ENCODE measurements at places on chromosomes 13 and 19.

DNA sequence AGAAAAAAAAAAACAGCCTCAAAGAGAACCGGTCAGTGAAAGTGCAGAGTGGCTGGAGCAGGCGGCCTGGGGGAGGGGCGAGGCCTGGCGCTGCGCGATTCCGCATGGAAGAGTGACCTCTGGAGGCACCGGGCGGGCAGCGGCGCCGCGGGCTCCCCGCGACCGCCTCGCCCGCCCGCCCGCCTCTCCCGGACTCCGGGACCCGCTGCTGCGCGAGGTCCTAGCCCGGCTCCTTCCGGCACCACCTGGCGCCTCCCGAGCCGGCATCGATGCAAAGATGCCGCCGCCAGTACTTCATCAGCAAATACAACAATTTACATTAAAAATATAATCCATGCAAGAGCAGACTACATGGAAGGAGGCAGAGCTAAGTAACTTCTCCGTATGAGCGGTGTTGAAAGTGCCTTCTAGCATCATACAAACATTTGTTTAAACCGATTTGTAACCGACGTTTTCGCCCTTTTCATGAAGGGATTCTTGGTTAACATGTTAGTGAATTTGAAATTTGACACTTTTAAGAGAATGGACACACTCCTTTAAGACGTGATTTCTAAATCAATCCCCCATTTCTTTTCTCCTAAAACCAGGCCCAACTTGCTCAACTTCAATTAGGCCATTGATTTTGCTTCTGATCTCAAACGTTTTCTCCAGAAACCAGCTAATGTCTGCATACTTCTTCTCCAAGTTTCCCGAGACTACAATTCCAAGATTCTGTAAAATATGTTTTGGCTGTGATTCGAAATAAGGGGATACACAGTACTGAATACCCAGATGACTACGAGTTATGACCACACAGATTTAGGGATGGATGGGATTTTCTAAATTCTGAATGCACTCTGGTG is 2.1 kb downstream of the EFNB2 start:
- peak; percentile 65 for DNase-seq

DNA sequence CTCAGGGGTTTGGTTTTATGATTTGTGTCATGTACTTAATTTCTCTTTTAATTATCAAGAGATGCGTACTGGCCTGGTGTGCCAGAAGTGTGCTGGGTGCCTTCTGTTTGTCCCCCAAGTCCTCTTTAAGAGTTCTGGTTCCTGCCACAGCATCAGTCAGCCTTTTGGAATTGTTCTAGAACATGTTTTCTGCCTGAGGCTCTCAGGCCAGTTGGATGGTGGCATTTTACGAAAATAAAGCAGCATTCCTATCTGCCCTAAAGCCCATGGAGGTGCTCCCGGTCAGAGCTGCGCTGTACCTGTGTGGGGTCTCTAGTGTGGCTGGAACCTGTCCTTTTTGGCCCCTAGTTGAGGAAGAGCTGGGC is 54.1 kb downstream of the TSSK6 start:
- no peak for DNase-seq

- peak; percentile 80 for DNase-seq
Observed at GRCh38 chr19:48933382-48933932, at the start of gene DHDH. DHDH (plus strand) TSS chr19:48933699; CDS start chr19:48933722, 23 bp downstream.

- no peak for DNase-seq
Observed at GRCh38 chr13:36891752-36892151, 28.3 kb downstream of the SMAD9 start.

GRCh38 chr19:51285682-51286081 is 25.8 kb upstream of the IGLON5 start:
- DNase-seq: no peak

DNA sequence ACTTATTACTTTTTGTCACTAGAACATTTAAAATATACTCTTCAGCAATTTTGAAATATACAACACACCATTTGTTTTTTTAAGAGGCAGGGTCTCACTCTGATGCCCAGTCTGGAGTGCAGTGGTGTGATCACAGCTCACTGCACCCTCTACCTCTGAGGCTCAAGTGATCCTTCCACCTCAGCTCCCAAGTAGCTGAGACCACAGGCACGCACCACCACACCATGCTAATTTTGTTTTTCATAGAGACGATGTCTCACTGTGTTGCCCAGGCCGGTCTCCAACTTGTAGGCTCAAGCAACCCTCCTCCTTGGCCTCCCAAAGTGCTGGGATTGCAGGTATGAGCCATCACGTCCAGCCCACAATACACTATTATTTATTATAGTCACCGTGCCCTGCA is 2.6 kb downstream of the IGFL2 start:
- no peak for DNase-seq

GRCh38 chr19:52219611-52220010 is 29.8 kb downstream of the PPP2R1A start:
- no peak for DNase-seq

- no peak for DNase-seq
Observed at GRCh38 chr19:49554701-49555181, 25.6 kb downstream of the NOSIP start.

DNA sequence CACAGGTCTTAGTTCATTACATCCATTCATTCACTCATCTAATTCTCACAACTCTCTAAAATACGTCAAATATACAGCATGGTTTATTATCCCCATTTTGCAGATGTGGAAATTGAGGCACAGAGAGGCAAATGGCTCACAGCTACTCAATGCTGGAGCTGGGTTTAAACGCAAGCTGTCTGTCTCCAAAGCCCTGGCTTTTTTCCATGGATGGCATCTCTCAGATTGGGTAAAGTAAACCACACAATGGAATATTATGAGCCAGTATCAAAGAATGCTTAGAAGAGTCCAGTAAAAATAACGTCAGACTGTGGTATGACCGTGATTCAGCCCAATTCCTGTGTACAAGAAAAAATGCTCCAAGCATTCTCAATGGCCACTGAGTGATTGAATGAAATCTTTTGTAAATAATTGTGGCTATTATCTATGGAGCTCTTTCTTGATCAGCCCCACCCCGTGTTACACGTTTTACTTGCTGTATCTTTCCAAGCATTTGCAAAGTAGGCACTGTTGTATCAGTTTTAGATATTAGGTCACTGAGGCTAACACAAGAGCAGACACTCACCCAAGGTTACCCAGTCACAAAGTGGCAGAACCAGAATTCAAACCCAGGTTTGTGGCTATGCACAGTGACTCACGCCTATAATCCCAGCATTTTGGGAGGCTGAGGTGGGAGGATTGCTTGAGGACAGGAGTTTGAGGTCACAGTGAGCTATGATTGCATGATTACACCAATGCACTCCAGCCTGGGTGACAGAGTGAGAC is 5.5 kb upstream of the ACP7 start:
- DNase-seq: peak; percentile 100

GRCh38 chr13:39577203-39577602 is 25.8 kb downstream of the LHFPL6 start:
- no peak for DNase-seq

GRCh38 chr19:14410091-14411051 is 8.8 kb downstream of the DDX39A start:
- DNase-seq: no peak

GRCh38 chr19:46573679-46574498 is 27.2 kb upstream of the CALM3 start:
- no peak for DNase-seq

DNA sequence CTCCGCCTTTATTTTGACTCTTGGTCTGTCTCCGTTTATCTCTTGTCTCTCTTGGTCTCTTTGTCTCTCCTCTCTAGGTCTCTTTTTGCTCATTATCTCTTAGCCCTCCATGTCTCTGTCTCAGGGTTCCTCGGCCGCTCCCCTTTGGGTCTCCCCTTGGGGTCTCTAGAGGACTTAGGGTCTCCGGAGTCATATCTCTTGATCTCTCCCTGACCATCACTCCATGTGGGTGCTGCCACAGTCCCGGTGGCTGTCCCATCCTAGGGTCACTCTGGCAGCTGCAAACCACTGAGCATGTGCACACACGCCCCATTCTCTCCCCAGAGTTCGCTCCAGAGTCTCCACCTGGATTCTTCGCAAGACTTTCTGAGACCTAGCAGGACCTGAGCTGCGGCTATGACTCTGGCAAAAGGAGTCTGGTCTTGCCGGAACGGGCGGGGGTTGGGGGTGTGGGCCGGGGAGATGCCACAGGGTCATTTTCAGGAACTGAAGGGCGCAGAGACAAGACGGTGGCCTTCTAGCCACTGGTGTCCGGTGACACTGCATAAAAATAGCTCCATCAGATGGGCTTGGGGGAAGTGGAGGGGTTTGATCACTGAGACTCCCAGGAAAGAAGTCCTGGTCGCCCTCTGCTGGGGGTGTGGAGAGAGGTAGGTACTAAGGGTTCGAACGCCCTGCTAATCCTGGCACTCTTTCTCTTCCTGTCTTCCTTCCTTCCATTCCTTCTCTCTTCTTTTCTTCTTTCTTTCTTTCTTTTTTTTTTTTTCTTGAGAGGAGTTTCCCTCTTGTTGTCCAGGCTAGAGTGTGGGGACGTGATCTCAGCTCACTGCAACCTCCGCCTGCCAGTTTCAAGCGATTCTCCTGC is 1.2 kb upstream of the KCNA7 start:
- peak; percentile 61 for DNase-seq

DNA sequence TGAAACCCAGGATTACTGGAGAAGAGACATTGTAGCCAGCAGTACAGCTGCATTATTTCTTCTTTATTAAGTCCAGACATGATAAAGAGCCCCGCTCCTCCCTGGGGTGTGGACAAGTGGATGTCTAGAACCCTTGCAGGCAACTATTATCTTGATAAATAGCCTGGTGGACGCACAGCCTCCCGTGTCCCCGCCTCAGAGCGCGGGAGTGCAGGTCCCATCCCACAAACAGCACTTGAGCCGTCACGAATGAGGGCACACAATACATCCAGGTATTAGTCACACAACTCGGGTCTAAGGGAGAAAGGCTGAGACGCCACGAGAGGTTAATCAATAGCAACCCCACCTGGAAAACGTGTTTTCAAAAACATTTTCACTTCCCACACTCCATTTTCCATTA is 213.2 kb upstream of the SOX1 start:
- no peak for DNase-seq

GRCh38 chr19:8512115-8512967 is 1.6 kb downstream of the ZNF414 start:
- DNase-seq: peak; percentile 36

DNA sequence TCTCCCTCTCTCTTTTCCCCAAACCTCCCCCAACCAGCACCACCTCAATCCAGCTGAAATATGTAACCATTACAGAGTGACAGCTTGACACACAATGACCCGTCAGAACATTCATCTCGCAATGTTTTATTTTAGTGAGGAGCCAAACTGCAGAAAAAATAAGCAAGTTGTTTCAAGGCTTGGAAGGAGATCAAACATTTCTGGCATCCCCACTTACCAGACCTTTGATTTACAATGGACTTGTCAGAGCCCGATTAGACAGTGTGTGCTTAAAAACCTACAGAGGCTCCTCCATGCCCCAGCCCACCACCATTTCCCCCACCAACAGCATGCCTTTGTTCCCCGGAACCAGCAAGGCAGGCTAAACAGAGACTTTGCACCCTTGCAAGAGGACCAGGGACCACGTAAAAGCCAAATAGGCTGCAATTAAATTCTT is 382.8 kb upstream of the ZNF507 start:
- DNase-seq: no peak

GRCh38 chr13:21297447-21297846 is 121.0 kb downstream of the MRPL57 start:
- DNase-seq: peak; percentile 23

DNA sequence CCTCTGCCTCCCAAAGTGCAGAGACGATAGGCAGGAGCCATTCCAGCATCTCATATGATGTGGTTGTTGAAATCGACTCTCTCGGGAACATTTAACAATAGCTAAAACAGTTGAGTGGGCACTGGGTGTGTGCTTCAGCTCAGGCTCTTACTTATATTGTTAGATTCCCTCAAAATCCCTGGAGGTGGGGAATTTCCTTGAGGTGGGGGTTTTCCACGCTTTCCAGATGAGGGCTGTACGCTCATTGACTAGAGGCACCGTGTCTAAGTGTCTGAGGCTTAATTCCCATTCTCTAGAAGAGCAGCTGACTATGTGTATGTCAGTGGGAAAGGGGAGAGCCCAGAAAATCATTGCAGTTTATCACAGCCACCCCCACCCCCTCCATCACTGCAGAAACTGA is 10.8 kb upstream of the GRAMD1A start:
- DNase-seq: no peak

- peak; percentile 39 for DNase-seq
Observed at GRCh38 chr13:79810669-79811068, 329.7 kb downstream of the NDFIP2 start.

DNA sequence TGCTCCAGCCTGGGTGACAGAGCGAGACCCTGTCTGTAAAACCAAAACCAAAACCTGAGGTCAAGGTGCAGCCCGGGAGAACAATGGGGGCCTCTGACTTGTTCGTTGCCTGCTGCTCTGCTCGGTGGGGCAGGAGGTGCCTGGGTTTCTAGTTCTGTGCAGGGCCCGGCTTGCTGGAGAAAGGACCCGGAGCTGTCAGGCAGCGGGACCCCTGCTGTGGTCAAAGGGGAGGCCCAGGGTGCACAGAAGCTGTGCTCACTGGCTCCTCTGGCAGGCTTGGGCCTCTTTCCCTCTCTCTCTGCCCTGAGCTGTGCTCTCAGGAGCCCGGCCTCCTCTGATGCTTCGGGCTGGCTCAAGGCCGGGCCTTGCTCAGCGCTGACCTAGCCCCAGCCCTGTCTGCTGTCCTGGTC is 3.5 kb downstream of the LRP3 start:
- no peak for DNase-seq

DNA sequence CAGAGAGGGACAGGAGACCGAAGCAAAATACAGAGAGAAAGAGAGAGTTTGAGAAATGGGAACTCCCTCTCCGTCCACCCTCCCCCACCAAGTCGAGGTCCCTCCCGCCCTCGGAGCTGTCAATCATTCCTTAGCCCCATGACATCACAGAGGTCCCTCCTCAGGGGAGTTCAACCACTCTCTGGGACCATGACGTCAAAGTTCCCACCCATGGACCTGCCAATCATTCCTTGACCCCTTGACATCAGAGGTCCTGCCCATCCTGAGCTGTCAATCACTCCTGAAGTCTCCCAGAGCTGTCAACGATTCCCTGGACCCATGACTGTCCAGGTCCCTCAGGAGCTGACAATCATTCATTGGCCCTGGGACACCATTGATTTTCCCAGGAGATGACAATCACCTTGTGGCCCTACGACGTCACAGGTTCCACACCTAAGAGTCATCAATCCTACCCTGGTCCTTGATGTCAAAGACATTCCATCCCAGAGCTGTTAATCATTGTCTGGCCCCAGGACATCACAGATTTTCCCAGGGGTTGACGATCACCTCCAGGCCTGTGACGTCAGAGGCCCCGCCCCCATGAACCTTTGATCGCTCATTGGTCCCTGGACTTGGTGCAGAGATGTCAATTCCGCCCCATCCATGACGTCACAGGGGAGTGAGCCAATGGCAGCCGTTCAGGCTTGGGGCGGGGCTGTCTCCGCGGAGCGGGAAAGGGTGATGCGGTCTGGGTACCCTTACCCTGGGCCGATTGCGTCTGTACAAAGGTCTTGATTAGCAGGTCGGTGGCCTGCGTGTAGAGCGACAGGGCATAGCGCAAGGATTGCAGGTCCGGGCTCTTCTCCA is 61.7 kb downstream of the COLGALT1 start:
- peak; percentile 32 for DNase-seq

GRCh38 chr19:17457616-17458015 is 3.1 kb downstream of the NXNL1 start:
- DNase-seq: no peak

Measured in SK-MEL-5 (cell line).